ENCODE measurements at places on chromosomes 4 and X. TPM values are rescaled to one million over a fixed set of nuclear protein-coding genes. Genes with fewer than 3 reads are reported as not detected.

TLR2 gene
- 4.8 TPM for total RNA-seq

PPARGC1A gene
- total RNA-seq = 3.6 TPM

COX7B2 gene
- not detected for total RNA-seq

MAMLD1 gene
- 2.5 TPM for total RNA-seq

COMMD8 gene
- total RNA-seq = 49.6 TPM

MAGEB17 gene
- total RNA-seq = not detected

APELA gene
- not detected for total RNA-seq

SPANXC gene
- 5.8 TPM for total RNA-seq

F8A2 gene
- total RNA-seq = not detected

NEUROG2 gene
- total RNA-seq = not detected

CDX4 gene
- not detected for total RNA-seq

PLXNA3 gene
- 4.3 TPM for total RNA-seq

TTC29 gene
- total RNA-seq = 0.49 TPM

GAGE12E gene
- total RNA-seq = not detected

UGT2A1 gene
- total RNA-seq = not detected
